NCI-H82 (cell line): ENCODE measurements at places on chromosomes 7 and 10.

GRCh38 chr7:13031468-13031867 lies 344.0 kb downstream of the ARL4A start:
- no peak for DNase-seq

GRCh38 chr7:105413887-105414437 lies 25.2 kb upstream of the SRPK2 start:
- DNase-seq, result no peak

- DNase-seq, result peak; percentile 80
Observed at GRCh38 chr7:86939197-86939814, 120.1 kb downstream of the ELAPOR2 start.

GRCh38 chr7:36602511-36602910 lies 121.8 kb downstream of the AOAH start:
- no peak for DNase-seq

GRCh38 chr10:1550291-1550595 lies 187.1 kb downstream of the ADARB2 start:
- no peak for DNase-seq

DNA sequence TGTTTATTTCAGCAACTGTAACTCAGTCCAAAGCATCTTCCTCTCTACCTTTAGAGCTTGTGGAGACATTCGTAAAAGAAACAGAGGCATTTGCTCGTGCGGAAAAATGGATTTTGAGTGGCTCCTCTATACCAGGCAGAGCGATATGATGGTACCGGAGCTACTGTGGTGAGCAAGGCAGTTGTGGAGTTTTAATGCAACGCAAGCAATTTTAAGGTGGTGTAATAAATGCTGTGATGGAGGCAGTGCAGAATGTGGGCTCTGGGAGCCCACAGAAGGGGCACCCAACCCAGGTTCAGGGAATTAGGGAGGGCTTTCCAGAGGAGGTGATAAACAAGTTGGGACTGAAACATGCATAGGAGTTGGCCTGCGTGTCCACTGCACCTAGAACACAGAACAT lies 149.5 kb downstream of the CDH23 start:
- DNase-seq, result no peak
